IMR-90 (cell line): ENCODE measurements at places on chromosomes 1 and 21. TPM values are rescaled to one million over a fixed set of nuclear protein-coding genes. Genes with fewer than 3 reads are reported as not detected.

Gene PEF1
- polyA plus RNA-seq: 84.2 TPM in 2 replicates

Gene PRAMEF11
- polyA plus RNA-seq: not detected in 2 replicates

Gene IGSF5
- not detected in 2 replicates for polyA plus RNA-seq

Gene NBPF15
- 38.5 and 42.7 TPM in 2 replicates for polyA plus RNA-seq
